Left renal pelvis (tissue), 4 donors: ENCODE measurements at places on chromosomes 16 and 17.

DNA sequence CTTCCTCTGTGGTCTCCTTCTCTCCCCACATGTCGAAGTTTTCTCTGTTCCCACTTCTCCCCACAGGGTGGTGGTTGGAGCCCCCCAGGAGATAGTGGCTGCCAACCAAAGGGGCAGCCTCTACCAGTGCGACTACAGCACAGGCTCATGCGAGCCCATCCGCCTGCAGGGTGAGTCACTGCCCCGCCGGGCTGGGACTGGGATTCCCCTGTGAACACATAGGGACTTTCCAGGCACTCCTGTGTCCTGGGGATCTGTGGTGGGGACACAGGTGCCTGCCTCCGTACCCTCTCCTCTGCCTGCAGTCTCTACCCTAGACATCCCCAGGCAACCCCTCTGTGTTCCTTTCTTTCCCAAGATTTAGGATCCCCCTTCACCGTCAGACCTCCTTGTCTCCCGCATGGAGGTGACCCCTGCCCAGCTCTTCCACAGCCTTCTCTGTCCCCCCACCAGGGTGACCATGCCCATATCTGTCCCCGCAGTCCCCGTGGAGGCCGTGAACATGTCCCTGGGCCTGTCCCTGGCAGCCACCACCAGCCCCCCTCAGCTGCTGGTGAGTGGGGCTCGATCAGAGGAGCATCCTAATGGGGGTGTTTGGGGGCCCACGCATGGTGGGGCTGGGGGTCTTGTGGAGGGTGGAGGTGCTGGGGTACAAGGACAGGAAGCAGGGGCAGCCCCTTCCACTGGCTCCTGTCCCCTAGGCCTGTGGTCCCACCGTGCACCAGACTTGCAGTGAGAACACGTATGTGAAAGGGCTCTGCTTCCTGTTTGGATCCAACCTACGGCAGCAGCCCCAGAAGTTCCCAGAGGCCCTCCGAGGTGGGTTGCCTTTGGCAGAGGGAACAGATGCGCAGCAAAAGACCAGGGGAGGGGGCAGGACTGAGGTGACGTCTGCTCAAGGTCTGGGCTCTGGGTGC lies 5.8 kb downstream of the ITGAM start:
- DNase-seq: no peak

GRCh38 chr17:9844153-9844552 lies 18.4 kb downstream of the GLP2R start:
- no peak for DNase-seq

- no peak for DNase-seq
Observed at GRCh38 chr17:70629902-70630301, 460.6 kb downstream of the KCNJ2 start.

DNA sequence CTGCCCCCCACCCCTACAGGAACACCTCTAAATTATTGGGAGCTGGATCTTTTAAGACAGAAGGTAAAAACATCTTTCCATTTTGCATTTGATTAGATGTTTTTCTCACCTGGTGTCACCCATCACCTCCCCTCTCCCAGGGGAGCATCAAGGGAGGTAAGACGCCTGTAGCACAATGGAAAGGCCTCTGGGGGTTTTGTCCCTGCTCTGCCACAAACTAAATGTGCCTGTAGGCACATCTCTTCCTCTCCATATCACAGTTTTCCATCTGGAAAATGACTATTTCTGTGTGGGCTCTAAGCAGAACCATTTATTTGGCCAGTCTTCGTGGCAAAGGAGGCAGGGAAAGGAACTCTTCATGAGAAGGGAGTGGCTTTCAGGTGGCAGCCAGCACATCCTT lies 76.6 kb downstream of the GNAO1 start:
- DNase-seq: no peak

DNA sequence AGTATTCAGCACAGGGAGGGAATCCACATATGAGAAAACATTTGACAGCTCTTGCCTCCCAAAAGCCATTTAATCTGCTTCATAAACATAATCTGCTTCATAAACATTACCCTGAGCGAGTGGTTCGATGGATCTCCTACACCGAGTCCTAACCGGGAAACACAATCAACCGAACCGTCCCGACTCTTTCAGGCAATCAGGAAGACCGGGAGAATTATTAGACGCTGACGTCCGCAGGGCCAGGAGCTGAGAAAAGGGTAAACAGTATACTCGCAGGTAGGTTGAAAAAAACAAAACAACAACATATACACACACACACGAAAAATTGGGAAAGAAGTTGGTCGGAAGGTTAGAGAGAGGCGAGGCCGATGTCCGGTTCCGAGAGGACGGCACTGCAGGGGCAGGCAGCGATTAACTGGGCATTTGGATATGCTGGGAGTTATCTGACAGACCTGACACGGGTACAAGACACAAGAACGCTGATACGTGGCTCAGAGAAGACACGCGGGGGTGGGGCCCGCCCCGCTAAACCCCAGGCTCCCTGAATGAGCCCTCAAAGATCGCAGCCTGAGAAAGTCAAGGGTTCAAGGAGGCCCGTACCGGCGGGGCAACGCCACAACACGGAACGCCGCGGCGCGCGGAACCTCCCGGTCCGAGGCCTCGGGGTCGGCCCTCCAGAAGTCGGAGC lies 585 bp downstream of the AP1G1 start:
- no peak for DNase-seq

- DNase-seq: no peak
Observed at GRCh38 chr17:49975531-49975930, 6.5 kb downstream of the DLX4 start.

- DNase-seq: no peak
Observed at GRCh38 chr17:2362416-2362815, 25.1 kb downstream of the SGSM2 start.

DNA sequence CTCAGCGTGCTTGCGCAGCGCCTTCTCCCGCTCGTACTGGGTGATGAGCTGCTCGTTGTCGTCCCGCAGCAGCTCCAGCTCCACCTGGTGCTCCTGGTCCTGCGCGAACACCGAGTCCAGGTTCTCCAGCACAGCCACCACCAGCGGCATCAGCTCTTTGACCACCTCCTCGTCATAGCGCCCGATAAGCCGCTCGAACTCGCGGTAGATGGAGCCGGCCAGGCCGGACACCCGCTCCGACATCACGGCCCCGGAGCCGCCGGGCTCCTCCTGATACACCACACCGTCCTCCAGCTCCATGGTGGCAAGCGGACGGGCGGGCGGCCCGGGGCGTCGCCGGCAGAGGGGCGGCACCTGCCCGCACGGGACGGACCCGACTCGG lies 320 bp downstream of the SPAG9 start:
- no peak for DNase-seq

- DNase-seq: no peak
Observed at GRCh38 chr17:66533986-66534385, 231.6 kb downstream of the PRKCA start.
